ENCODE measurements at places on chromosomes 4 and X. TPM values are rescaled to one million over a fixed set of nuclear protein-coding genes. Genes with fewer than 3 reads are reported as not detected.

DNA sequence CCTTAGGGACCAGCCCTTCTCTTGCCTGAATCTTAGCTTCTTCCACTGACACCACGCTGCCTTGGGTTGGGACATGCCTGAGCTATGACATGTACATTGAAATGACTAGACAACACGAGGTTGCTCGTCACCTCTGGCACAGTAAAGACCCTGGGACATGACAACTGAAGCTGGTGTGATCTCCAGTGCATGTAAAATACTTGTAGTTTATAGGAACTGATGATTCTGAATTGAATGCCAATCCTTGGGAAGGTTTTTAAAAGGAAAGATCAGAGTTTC, 100.7 kb upstream of the PGRMC2 start:
- DNase-seq = no peak

- peak; percentile 38 for DNase-seq
Measured at GRCh38 chr4:187617113-187617512, 378.5 kb upstream of the ZFP42 start.

PI4K2B gene
- 22.9 TPM for total RNA-seq

PRDM8 gene
- 7.3 TPM for total RNA-seq

- DNase-seq = peak; percentile 40
Measured at GRCh38 chr4:153541456-153542096, 75.4 kb downstream of the TMEM131L start.

DNA sequence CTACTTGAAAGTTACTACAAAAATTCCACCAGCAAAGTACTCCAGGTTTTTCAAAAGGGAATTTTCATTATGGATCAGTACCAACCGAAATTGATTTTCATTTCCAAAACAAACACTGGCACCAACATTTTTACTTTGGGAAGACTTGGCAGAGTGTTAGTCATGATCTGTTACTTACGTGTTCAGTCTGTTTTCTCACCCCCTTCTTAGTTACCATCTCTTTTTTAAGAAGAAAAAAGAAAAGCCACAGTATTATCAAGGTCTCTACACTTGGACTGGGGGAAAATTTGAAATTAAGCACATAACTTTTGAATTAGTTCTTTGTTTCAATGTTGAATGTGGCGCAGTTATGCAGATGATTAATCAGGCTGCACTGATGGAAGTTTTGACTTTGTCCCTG, 27.5 kb downstream of the RBBP7 start:
- DNase-seq = no peak

- no peak for DNase-seq
Measured at GRCh38 chr4:25043548-25043947, 12.8 kb upstream of the LGI2 start.
